ENCODE measurements at places on chromosomes 2 and 18.
A peak's percentile ranks its signal among the peaks of the same experiment; 100 is the strongest.

- peak; percentile 50 for DNase-seq
Observed at GRCh38 chr2:96325041-96325883, at the start of gene ITPRIPL1. Gene ITPRIPL1 (plus strand): TSS chr2:96325317. CDS start chr2:96325840, 523 bp downstream.

- no peak for DNase-seq
Observed at GRCh38 chr2:75476761-75477160, 84.0 kb downstream of the EVA1A start.

GRCh38 chr2:68341583-68341982 lies 21.8 kb upstream of the CNRIP1 start:
- DNase-seq: no peak

GRCh38 chr2:239917125-239917956 lies 107.8 kb downstream of the NDUFA10 start:
- DNase-seq: no peak

DNA sequence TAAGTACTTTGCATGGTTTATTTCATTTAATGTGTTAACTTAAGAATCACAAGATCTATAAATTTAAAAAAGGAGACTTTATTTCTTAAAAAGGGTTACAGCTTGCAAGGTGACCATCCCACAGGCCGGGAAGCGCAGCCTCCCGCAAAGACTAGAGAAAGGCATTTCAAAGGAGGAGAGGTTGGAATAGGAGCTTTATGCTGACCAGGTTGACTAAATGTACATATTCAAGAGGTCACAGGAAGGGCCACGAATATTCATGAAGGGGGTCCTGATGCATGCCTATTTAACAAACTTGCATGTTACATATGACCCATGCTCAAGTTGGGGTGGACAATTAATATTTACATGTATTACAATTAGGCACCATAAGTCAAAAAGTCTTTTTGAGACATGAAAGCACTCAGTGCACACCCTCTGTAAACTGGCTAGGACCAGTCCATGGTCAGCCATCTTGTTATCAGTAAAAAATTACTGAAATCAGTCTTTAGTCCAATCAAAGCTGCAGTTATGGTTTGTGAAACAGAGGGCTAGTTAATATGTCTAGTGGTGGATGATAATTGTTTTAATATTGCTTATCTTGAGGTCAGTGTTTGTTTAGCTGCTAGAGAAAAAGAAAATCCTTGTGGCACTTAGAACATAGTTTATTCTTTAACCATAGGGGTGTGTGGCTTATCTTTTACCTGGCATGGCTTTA lies 169.3 kb downstream of the KCNE4 start:
- no peak for DNase-seq

Measured in CD4-positive, alpha-beta T cell treated with Interleukin-6 for 4 hours (primary cell).